Activated T-helper 2 cell treated with anti-CD3 and anti-CD28 coated beads, Interferon-gamma antibody, Interleukin-2, Interleukin-4, amounts not matched to agents 10 μg/mL and 5 μg/mL and 100 μg/mL, durations not matched to agents 14 hours and 24 hours and 36 hours (primary cell): ENCODE measurements at places on chromosomes 7 and 10.

DNA sequence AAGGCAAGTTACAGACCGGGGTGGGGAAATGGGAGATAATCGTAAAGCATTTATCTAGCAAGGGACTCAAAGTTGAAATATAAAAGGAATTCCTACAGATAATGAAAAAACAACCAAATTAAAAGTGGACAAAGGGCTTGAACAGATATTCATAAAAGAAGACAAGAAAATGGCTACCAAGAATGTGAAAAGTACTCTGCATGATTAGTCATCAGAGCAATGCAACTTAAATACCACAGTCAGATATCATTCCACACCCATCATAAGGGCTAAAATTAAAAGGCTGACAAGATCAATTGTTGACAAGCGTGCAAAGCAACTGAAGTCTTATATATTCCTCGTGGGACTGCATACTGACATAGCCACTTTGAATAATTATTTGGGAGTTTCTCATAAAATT is 124.6 kb upstream of the RSU1 start:
- DNase-seq: no peak
- no peak overlapping the region for H3K27ac ChIP-seq
- H3K36me3 ChIP-seq: no peaks in the 10 kb centered on the region
- peaks cover 23% of the 10 kb centered on the region for H3K27me3 ChIP-seq

DNA sequence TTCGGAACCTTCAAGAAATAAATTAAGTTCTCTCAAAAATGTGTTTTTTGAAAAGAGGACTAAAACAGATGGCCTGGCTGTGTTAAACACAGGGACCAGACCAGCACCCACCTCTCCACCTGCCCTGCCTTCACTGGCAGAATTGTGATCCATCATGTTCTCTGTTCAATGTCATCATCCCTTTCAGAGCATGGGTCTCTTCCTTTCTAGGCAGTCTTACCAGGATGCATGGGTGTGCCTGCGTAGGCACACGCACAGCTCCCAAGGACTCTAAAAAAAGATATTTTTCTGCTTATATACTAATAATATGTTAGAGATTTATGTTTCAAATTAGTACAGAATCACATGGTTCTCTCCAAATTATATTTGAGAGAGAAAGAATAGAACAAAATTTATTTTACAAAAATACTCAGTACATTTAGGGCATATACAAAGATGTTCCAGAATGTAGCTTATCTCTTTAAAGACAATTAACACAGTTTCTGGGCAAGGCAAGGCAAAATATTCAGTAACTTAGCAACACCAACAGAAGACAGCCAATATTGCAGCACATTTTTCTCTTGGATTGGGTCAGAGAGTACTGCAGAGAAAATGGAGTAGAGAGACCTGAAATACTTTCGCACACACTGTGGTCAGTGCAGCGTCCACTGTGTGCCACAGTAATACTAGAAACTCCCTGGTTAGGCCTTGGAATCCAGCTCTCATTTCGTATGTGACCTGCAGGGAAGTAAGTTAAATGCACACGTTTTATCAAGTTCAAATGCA is 52.8 kb downstream of the EGFR start:
- DNase-seq: no peak
- H3K4me1 ChIP-seq: peaks cover 14% of the 10 kb centered on the region
- no peak overlapping the region for H3K27ac ChIP-seq
- H3K27me3 ChIP-seq: peaks cover 28% of the 10 kb centered on the region
- H3K4me3 ChIP-seq: no peak overlapping the region

- no peak for DNase-seq
- no peaks in the 10 kb centered on the region for H3K4me1 ChIP-seq
- no peaks in the 10 kb centered on the region for H3K36me3 ChIP-seq
- H3K27ac ChIP-seq: no peak overlapping the region
Observed at GRCh38 chr7:107966711-107967110, 36.2 kb downstream of the LAMB1 start.

- H3K4me1 ChIP-seq: peaks cover 5% of the 10 kb centered on the region
- H3K36me3 ChIP-seq: peaks cover 6% of the 10 kb centered on the region
- H3K27me3 ChIP-seq: peaks cover 1% of the 10 kb centered on the region
- no peak overlapping the region for H3K27ac ChIP-seq
Observed at GRCh38 chr10:101007915-101008822, 8.6 kb downstream of the LZTS2 start.

- H3K4me1 ChIP-seq: peaks cover 42% of the 10 kb centered on the region
- no peak overlapping the region for H3K27ac ChIP-seq
- H3K4me3 ChIP-seq: no peak overlapping the region
- DNase-seq: no peak
- peaks cover 18% of the 10 kb centered on the region for H3K27me3 ChIP-seq
Observed at GRCh38 chr7:41817386-41817785, 114.5 kb upstream of the INHBA start.

- H3K4me1 ChIP-seq: peaks cover 14% of the 10 kb centered on the region
- H3K36me3 ChIP-seq: peaks cover 42% of the 10 kb centered on the region
- H3K27me3 ChIP-seq: no peaks in the 10 kb centered on the region
Observed at GRCh38 chr7:37018954-37019353, 294.7 kb upstream of the AOAH start.

DNA sequence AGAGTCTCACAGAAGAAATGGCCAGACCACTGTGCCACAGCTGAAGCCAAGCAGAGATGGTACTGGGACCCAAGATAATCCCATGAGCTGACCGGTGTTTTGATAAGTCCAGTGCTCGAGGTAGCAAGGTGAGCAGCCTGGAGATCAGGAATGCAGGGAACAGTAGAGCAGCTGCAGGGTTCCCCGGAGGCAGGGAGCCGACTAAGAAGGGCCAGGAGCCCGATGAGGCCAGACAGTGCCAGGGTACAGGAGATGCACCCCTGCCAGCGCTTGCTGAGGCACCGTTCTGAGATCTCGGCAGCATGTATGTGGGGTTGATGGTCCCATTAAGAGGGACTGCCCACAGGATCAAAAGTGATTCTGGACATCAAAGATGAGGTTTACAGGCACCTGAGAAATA is 47.1 kb downstream of the VSTM4 start:
- H3K4me3 ChIP-seq: no peak overlapping the region
- no peak overlapping the region for H3K27ac ChIP-seq
- H3K4me1 ChIP-seq: no peaks in the 10 kb centered on the region
- no peak for DNase-seq
- H3K27me3 ChIP-seq: peaks cover 6% of the 10 kb centered on the region

- no peaks in the 10 kb centered on the region for H3K36me3 ChIP-seq
- peaks cover 10% of the 10 kb centered on the region for H3K4me1 ChIP-seq
- H3K27ac ChIP-seq: no peak overlapping the region
- H3K4me3 ChIP-seq: no peak overlapping the region
- DNase-seq: no peak
- H3K27me3 ChIP-seq: peaks cover 31% of the 10 kb centered on the region
Observed at GRCh38 chr10:22029445-22030236, 26.1 kb upstream of the DNAJC1 start.

DNA sequence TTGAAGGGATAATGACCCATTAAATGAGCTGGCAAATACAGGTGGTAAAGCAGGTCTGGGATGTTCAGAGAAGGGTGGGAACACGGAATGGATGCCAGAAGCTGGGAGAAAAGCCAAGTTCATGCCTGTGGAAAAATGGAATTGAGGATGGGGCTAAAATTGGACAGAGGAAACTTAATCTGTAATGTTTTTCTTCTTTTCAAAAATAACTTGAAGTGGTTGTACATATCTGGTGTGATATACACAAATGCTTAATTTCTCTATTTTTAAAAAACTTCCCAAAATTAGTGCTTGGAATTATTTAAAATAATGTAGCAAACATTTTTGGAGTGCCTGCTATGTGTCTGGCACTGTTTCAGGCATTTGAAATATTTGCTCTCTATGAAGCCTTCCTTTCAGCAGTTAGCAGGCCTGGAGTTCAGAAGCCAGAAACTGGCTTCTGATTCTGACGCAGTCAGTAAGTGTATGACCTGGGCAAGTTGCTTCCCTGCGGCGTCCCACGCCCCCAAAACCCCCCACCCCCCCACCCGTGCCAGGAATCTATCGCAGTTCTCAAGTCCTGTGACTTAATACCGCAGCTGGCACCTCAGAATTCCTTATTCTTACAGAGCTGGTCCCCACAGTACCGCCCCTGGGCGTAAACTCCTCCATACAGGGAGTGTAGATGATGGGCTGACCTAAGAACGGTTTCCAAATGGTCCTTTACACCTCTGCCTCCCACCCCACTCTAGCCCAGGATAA is 828 bp upstream of the MALSU1 start:
- no peaks in the 10 kb centered on the region for H3K27me3 ChIP-seq
- peak overlapping the region; percentile 92 for H3K27ac ChIP-seq
- DNase-seq: no peak
- H3K36me3 ChIP-seq: peaks cover 27% of the 10 kb centered on the region
- H3K4me3 ChIP-seq: peak overlapping the region; percentile 86

DNA sequence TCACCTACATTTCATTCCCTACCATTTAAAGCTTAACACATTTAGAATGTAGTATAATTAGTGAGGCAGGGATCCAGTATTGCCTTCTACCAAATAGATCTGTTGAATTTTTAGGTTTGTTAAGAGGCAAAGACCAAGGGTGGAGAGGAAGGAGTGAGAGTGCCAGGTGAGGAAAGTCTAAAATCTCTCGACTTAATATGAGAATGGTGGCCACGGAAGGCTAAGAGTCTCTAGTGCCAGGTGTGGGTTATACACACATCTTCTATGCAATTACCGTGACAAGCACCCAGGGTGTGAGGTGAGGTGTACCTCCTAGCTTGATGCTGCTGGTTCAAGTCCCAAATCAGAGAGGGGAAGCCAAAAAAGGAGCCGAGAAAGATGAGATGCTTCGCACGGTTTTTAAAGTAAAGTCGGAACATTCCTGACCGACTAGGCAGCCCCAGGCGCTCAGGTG is 439 bp downstream of the IQUB start:
- no peak overlapping the region for H3K27ac ChIP-seq
- H3K4me1 ChIP-seq: peaks cover 23% of the 10 kb centered on the region
- no peak for DNase-seq
- peak overlapping the region; percentile 88 for H3K4me3 ChIP-seq

GRCh38 chr7:35728412-35729060 is 33.6 kb upstream of the HERPUD2 start:
- DNase-seq: no peak
- peaks cover 10% of the 10 kb centered on the region for H3K27me3 ChIP-seq
- peak overlapping the region; percentile 40 for H3K27ac ChIP-seq
- peak overlapping the region; percentile 1 for H3K4me3 ChIP-seq
